ENCODE measurements at places on chromosomes 3 and 15.

DNA sequence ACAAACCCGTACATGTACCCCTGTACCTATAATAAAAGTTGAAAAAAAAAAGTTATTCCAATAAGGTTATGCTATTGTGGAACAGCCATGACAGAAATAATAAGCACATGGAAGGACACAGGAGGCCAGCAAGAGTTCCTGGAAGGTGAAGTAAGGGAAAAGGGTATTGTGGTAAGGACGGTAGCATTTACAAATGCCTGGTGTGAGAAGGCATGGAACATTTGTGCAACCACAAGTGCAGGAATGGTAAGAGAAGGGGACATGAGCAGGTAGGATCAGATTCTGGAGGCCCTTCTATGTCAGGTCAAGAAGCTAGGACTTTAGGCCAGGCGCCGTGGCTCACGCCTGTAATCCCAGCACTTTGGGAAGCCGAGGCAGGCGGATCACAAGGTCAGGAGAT, 82.5 kb downstream of the PPP2R3A start:
- no peak for DNase-seq

DNA sequence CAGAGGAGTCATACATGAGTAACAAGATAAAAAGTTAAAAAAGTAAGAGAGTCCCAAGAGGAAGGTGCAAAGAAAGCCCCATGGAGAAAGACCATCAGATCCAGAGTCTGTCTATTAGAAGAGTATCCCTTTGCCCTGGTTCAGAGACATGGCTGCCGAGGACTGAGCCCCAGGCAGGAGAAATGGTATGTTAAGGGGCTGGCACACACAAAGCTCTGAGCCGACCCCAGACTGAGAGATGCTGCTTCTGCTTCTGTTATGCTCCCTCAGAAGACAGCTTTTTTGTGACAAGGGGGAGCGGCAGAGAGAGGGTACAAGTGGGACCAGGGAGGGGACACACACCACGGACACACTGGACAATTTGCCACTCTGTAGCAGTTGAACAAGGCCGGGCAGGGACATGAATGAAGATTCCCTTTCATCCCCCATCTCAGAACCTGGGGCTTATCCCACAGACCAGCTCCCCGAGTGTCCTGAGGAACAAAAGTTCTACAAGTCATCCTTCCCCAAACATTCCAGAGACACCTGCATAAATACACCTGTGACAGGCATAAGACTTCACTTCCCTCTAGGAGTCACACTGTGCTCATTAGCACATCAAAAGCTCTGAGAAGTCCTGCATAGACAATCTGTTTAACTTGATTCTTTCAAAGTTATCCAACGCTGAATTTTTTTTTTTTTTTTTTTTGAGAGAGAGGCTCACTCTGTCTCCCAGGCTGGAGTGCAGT, 161.6 kb upstream of the WNT5A start:
- no peak for DNase-seq

- DNase-seq, result no peak
Measured at GRCh38 chr15:89870006-89870405, 23.8 kb downstream of the AP3S2 start.

DNA sequence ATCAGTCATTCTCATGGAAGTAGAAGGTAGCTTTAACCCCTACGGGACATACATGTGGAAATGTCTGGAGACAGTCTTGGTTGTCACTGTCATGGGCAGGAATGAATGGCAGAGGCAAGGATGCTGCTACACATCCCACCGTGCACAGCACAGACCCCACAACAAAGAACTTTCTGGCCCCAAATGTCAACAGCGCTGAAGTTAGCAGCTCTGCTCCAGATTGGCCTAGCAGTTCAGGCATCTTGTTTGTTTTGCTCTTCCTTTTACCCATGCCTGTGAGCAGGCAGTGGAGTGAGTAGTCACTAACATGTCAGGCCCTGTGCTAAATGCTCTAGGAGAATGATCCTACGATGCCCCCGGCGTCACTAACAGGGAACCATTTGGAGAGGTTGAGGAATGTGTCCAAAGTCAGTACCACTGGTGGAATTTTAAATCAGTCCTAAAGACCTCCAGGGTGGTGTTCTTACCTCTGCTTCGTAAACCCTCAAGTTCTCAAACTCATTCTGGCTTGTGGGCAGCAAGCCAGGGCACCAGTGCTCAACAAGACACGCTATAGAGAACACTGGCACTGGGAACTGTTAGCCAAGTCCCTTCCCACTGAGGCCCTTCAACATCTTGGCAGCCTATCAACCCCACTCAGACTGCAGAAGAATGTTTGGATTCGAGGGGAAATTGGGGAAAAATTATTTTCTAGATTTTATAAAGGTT, 142.2 kb downstream of the FOXP1 start:
- DNase-seq, result no peak

GRCh38 chr3:101617478-101617877, 43.5 kb downstream of the PCNP start:
- no peak for DNase-seq

DNA sequence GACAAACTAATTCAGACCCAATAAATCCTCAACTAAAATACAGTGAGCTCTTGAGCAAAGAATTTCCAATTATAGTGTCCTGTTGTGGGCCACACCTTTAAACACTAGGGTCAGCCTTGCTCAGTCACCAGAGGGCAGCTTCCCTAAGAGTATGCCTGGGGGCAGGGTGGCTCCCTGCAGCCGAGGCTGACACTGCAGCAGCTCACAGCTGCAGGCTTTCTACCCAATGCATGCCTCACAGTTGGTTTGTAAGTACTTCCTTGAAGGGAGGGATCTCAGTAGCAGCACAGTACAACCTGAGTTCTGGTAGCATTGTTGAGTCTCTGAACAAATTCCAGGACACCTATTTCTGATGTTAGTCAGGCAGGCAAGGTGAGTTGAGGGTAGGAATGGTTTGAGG, 335.6 kb downstream of the TUSC7 start:
- DNase-seq, result no peak

GRCh38 chr3:77262361-77262760, 222.5 kb downstream of the ROBO2 start:
- DNase-seq, result no peak

GRCh38 chr3:40800343-40800742, 275.6 kb downstream of the ZNF621 start:
- no peak for DNase-seq

GRCh38 chr3:16146015-16146730, 28.3 kb upstream of the GALNT15 start:
- no peak for DNase-seq

DNA sequence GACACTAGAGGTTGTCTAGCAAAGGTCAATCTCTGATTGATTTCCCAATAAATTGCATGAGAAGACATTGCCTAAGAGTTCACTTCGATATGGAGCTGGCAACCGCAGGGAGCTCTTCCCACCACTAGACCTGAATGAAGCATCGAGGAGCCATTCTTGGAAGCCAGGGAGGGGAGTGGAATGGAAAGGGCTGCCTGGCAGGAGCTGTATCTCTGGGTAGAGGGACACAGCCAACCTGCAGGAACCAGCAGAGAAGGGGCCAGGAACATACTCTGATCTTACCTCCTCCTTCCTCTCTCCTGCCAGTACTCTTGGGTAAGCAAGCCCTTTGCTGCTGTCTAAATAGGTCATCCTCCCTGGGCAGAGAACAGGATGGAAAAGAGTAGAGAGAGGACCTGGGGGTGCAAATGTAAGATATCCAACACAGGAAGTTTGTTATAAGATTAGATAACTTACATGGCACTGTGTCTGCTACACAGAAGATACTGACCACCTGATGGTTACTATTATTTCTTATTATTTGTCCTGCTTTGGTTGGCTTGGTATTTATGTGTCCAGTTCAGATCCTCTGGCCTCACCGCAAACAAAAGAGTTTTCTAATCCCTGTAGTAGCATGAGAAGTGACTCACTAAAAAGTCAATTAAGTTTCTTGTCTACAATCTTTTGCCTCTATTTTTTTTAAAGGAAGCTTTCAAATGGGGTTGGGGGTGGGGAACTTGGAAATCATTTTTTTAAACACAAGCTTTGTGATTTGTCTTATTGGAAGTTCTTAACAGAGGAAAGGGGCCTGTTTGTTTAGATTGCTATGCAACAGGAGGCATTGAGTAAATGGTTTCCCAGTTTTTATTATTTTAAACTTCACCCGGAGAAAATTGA, 156.7 kb upstream of the TSC22D2 start:
- no peak for DNase-seq

DNA sequence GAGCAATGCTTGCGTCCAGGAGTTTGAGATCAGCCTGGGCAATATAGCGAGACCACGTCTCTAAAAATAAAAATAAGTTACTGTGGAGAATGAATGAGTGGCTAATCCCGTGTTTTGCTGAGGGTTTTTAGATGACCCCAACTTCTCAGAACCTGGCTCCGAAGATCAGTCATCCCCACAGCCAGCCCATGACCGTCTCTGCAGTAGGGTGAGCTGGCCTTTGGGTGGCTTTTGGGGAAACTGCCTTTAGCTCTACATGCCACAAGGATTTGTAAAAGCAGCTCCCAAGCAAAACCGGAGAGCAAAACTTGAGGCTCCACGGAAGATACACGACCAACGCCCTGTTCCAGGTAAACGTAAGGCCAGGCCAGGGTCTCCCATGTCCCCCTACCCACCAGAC, 39.2 kb upstream of the TFRC start:
- DNase-seq, result no peak

DNA sequence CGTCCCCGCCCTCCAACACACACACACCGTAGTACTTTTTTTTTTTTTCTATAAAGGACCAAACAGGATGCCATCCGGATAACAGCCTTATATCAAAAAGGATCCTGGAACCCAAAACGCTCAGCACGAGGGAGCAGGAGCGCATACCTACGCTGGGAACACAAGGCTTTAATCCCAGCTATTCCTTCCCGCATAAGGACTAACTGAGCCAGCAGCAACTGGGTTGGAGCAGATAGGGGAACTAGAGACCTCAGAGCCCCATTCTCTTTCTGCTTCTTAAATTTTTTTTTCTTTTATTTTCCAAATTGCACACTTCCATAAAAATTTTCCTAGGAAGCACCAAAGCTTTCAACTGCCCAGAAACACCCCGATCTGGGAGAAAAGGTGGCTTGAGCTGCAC, 1.3 kb downstream of the TRANK1 start:
- no peak for DNase-seq

GRCh38 chr3:141728355-141728892, 9.7 kb upstream of the RNF7 start:
- DNase-seq, result no peak

- no peak for DNase-seq
Measured at GRCh38 chr3:52479877-52480575, 15.1 kb upstream of the STAB1 start.

- no peak for DNase-seq
Measured at GRCh38 chr3:121885386-121885785, 8.8 kb upstream of the SLC15A2 start.

GRCh38 chr15:39213385-39213840, 367.5 kb upstream of the THBS1 start:
- peak; percentile 56 for DNase-seq

- DNase-seq, result no peak
Measured at GRCh38 chr15:62112616-62113593, 46.1 kb downstream of the C2CD4A start.

- DNase-seq, result no peak
Measured at GRCh38 chr3:169760479-169760878, 4.4 kb downstream of the TERC start.

DNA sequence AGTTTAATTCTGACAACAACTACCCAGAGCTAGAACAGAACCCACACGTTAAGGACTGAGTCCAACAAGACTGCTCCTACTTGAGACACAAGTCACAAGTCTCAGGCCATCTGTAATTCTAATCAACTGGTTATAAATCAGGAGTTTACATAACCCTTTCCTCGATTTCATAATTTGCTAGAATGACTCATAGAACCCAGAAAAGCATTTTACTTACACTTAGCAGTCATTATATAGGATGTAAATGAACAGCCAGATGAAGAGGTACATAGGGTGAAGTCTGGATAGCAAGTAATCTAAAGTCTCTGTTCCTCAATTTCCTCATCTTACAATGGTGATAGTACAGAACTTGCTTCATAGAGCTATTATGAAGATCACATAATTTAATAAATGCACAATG, 1018.2 kb downstream of the DIPK2A start:
- DNase-seq, result no peak

DNA sequence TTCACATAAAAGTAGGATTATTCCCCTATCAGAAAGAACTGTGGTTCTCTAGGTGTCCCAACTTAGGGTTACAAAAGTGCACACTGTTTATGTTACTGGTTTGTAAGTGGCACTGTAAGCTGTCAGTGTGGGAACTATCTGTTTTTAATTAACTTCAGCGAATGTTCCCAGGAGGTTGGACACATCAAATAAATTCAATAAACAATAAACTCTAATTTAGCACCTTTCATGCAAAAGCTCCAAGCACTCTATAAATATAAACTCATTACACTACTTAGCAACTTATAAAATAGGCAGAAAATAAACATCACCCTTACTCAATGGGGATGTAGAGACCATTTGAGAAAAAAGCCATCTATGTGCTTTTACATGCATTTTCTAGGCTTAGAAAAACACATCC, 168.4 kb upstream of the SLC2A2 start:
- DNase-seq, result no peak

- DNase-seq, result peak; percentile 49
Measured at GRCh38 chr3:157499342-157499963, 3.8 kb downstream of the VEPH1 start.

- no peak for DNase-seq
Measured at GRCh38 chr3:61996366-61996765, 377.0 kb downstream of the FEZF2 start.

- no peak for DNase-seq
Measured at GRCh38 chr15:94607176-94607654, 375.9 kb downstream of the MCTP2 start.

GRCh38 chr3:170780955-170781354, 89.0 kb downstream of the RPL22L1 start:
- no peak for DNase-seq

DNA sequence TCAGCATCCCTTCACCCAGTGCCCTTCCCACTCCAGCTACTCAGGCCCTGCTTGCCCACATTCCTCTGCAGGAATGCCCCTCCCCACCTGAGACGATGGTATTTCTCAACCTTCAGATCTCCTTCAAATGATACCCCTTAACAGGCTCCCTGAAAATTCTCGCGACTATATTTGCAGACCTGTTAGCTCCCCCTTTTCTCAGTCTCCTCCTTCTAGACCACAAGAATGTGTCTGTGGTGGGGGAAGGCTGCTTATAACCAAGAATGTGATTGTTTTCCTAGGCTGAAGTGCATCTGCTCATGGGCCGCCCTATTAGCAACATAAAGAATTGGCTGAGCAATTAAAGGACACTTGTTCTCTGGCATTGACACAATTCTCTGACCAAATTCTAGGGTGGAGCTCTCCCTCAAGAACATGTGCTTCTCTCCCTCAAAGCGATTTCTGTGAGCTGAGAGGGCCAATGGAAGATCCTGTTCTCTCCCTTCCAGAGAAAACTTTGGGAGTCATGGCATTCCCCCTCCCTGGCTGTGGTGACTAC, 19.1 kb upstream of the LIMD1 start:
- no peak for DNase-seq

- no peak for DNase-seq
Measured at GRCh38 chr3:148881286-148881685, 16.2 kb downstream of the CPA3 start.

- DNase-seq, result no peak
Measured at GRCh38 chr3:49132437-49133225, at the start of gene LAMB2. TSS of gene LAMB2 (minus strand) at chr3:49133050. CDS start at chr3:49132867, 183 bp downstream.

DNA sequence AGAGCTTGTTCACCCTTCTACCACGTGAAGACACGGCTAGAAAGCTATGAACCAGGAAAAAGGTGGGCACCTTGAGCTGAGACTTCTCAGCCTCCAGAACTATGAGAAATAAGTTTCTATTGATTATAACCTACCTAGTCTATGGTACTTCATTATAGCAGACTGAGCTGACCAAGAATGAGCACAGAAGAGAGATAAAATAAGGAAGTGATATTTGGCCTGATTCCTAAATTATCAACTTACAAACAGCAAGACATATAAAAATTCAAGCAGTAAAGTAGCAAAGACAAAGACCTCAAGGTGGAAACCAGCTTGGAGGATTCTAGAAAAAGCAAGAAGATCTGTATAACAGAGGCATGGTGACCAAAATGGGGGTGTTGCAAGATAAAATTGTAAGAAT, 63.9 kb upstream of the OSTN start:
- DNase-seq, result no peak
